Stimulated activated CD4-positive, alpha-beta T cell treated with anti-CD3 and anti-CD28 coated beads, Interleukin-4, amount 100 ng/mL, for 24 hours (primary cell): ENCODE measurements at places on chromosomes 16 and 17.

DNA sequence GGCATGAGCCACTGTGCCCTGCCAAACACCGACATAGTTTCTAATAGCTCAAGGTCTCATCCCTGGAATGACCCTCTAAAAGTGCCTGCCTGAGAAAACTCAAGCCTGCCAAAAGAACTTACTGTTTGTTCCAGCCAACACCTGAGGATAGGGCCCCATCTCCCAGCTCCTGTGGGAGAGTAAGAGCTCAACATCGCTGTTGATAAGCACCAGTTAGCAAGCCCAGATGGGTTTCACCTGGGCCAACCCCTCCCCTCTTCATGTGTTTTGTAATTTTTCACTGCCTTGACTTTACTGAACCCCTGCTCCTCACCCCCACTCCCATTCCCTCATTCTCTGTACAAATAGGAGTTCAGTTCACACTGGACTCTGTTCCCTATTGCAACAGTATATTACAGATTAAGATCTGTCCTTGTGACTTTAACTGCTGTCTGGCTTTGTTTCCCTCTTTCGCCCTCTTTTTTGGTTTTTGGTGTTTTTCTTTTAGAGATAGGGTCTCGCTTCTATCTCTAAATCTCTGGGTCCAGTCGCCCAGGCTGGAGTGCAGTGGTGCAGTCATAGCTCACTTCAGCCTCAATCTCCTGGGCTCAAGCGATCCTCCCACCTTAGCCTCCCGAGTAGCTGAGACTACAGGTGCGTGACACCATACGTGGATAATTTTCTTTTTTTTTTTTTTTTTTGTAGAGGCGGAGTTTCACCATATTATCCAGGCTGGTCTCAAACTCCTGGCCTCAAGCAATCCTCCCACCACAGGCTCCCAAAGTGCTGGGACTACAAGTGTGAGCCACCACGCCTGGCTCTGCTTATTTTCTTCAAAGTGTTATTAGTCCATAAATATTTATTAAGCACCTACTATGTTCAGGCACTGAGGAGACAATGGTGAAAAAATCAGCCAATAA, 12.3 kb downstream of the NUPR1 start:
- no peak for DNase-seq

DNA sequence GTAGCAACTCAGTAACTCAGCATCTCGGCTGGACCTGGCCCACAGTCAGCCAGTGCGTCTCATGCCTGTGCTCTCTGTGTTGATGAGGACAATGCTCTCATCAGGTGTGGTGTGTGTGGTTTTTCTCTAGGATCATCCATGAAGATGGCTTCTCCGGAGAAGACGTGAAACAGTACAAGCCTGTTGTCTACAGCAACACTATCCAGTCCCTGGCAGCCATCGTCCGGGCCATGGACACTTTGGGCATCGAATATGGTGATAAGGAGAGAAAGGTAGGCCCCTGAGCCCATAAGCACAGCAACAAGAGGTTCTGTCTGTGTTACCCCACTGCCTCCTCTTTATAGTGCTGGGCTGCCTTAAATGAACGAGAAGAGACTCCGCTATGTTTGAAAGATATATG, 84.5 kb downstream of the GNAO1 start:
- no peak for DNase-seq

DNA sequence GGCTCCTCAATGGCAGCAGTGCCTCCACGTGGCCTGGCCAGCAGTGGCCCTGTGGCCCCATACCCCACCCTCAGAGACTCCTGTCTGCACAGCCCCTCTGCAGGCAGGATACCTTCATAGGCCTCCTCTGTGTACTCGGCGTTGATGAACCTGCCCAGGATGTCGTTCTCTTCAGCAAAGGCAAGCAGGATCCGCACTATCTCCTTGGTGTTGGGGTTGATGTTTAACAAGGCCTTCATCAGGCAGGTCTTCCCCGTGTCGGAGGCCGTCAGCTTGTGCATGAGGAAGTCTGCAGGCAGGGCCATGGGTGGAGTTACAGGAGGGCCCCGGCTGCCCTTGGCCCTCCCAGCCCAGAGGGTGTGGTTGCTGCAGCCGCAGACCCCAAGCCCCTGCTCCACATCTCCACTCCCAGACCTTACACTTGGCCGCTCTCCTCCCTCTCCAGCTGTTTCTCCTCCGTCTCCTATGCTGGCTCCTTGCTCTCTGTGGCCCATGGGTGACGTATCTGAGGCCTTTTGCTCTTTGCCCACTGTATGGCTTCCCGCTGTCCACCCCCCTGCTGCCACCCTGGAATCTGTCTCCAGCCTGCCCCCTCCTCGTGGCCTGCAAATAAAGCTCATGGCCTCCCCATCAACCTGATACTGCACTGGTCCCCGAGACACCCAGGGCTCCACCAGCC, 15.1 kb downstream of the TRPV3 start:
- DNase-seq, result no peak

- DNase-seq, result no peak
Measured at GRCh38 chr17:17741349-17742023, 60.2 kb downstream of the RAI1 start.

GRCh38 chr17:64564098-64564497, 57.3 kb downstream of the CEP95 start:
- DNase-seq, result no peak

- DNase-seq, result no peak
Measured at GRCh38 chr16:82629441-82630027, 2.8 kb downstream of the CDH13 start.

- peak; percentile 79 for DNase-seq
Measured at GRCh38 chr17:5418858-5419355, 555 bp downstream of the NUP88 start.

GRCh38 chr17:83013779-83014117, 65.7 kb upstream of the METRNL start:
- DNase-seq, result no peak

DNA sequence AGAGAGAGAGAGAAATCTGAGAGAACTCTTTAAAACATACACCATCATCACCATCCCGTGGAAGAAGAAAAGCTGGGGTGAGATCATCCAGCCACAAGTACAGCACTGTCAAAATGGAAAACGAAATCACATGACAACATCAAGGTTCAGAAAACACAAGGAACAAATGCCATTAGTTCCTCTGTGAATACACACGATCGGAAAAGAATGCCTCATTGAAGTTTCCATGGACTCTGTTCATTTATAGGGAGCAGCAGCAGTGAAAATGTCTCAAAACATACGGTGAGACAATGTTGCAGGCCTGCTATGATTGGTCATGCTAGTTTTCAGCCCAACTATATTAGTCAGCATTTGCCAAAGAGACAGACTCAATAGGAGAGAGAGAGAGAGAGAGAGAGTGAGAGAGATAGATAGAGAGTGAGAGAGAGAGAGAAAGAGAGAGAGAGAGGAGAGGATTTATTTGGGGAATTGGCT, 4.4 kb downstream of the CFAP97D1 start:
- no peak for DNase-seq

- no peak for DNase-seq
Measured at GRCh38 chr17:16448490-16448889, 33.1 kb downstream of the TRPV2 start.

GRCh38 chr16:3112058-3112880, at the start of gene ZNF205:
TSS of gene ZNF205 (plus strand) at chr16:3112586. CDS start at chr16:3113431, 845 bp downstream.
- no peak for DNase-seq

DNA sequence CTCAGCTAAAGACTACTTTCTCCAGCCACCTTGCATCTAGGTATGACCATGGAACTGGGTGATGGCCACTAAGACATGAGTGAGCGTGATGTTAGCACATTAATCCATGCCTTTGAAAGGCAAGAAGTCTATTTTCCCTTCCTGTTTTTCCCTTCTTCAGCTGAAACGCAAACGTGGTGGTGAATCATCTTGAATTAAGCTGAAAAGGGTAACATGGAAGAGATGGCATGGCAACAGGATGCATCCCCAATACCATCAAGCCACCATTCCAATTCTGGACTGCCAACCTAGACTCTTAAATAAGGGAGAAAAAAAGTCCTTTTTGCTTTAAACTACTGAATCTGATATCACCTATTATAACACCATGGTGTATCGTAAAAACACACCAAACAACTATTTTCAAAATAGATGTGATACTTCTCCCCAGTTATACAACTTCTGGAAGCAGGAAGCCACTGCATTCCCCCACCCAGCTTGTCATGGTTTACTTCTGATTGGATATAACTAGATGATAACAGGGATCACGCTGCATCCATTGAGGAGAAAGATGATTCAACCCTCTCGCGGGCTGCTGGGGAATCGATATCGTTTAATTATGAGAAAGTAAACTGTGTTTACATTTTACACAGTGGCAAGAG, 368.6 kb downstream of the CDH13 start:
- DNase-seq, result no peak
